ENCODE measurements at places on chromosomes 7 and 10.

- no peak for DNase-seq
Observed at GRCh38 chr7:107043921-107044346, 571 bp upstream of the PRKAR2B start.

DNA sequence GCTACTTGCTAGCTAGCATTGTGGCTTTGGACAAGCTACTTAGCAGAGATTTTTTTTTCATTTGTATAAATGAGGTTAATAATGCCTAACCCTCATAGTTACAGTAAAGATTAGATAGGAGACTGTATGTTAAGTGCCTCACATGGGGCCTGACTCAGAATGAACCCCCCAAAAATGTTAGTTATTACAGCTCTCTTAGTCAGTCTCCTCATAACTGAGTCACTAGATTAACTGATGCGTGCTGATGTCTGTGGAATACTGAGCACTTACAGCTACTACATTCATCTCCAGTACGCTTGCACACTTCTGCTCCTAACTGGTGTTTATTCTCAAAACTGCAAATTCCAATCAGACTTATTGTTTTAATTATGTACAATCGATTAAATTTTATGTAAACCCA is 315.3 kb downstream of the SNX13 start:
- no peak for DNase-seq

GRCh38 chr10:34392641-34393170 is 422.4 kb downstream of the PARD3 start:
- no peak for DNase-seq

DNA sequence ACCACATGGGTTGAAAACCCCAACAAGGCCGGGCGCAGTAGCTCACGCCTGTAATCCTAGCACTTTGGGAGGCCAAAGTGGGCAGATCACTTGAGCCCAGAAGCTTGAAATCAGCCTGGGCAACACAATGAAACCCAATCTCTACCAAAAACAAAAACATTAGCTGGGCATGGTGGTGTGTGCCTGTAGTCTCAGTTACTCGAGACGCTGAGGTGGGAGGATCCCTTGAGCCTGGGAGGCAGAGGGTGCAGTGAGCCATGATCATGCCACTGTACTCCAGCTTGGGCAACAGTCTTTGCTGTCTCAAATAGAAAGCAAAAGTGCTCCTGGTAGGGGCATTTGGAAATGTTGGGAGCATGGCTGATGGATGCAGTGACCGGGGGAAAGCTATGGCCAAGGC is 209.6 kb upstream of the PLXNA4 start:
- DNase-seq, result no peak

DNA sequence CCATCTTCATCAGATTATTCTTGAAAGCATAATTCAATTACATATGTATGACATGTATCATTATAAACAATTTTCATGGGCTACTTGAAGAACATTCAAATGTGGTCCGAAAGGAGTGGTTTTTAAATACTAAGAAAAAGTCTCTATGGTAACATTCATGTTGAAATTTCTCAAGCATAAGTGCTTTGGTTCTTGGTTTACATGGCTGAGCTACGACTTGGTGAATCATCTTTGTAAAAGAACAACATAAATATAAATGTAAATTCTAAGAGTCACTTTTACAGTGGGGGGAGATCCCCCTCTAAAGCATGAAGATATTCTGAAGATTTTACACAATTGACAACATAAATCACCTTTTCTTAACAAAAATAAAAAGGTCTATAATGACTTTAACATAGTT is 118.6 kb downstream of the MAGI2 start:
- no peak for DNase-seq

GRCh38 chr7:151152643-151153513 is 14.6 kb downstream of the GBX1 start:
- no peak for DNase-seq

All from cortex of kidney (tissue), 1 donor.